GM12891 (cell line): ENCODE measurements at places on chromosomes 3 and 15.

DNA sequence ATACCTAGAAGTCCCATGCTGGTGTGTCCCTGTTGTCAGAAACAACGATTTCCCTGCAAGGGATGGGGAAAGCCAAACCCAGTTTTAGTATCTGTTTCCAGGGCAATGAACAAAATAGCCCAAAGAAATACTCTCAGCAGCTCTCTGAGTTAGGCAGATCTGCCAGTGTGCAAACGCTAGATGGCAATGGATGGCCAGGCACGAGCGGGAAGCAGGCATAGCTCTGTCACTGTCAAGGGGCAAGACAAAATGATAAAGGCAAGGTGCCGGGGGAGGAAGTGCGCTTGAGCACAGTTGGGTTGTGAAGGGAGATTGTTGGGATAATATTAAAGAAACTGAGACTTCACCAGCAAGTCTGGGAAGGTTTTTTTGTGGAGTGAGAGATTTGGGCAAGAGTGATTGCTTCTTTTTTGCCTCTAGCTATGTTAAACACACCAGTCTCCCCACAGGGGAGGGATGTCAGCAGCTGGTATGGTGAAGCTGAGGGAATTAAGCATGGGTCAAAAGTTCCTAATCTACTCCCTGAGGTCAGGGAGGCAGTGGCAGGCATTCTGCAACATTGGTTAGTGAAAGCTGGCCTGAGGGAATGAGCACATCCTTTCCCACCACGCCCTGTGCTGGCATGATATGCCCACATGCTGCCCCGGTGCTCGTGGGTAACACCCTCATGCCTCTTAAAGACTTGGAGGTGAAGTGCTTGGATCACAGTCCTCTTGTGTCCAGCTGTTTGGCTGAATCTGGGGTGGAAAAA lies 117.5 kb downstream of the PDCD6IP start:
- DNase-seq, result peak; percentile 30

DNA sequence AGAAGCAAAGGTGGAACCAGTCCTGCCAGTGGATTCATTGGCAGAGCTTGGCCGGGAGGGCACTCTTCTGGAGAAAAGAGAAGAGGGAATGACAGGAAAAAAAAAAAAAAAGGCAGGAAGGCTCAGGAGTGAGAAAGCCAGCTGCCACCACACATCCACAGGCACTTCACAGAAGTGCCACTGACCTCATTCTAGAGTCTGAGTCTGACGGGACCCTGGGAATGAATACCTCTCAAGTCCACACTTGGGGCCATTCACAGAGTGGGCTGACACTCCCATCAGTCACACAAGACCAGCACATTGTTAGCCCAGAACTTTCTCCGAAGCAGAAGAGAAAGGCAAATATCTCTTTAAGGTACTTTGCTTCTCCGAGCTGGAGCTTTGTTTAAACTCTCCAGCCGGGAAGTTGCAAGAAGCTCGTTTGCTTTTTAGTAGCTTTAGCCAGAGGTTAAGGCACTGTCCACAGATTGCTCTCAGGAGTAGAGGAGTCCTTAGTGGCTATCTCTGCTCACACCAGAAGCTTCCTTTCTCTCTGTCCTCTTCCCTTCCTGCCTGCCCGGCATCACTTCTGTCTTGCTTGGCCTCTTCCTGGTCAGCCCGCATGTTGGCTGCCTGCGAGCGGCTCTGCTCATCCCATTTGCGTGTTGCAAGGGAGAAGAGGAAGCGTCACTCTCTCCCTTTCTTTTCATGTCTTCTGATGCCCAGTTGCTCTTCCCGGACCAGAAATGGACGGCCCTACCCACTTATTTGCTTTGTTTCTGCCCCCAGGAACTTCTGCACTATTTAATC lies 53.8 kb downstream of the CMTM6 start:
- DNase-seq, result no peak

DNA sequence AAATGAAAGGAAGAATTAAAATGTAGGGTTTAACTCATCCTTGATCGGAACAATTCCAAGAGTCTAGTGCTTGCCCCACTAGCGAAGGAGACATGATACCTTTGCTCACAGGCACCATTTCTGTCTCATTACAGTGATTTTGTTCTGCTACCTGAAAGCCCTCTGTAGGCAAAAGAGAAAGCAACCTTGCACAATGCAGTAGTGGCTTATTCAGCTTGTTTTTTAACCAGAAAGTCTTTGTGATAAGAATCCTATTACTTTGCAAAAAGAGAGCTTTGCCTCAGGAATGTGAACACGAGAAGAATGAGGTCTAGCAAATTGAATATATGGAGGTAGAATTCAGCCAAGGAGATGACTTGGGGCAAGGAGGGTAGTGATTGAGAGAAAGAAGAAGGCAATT lies 684.4 kb downstream of the GRM7 start:
- no peak for DNase-seq

GRCh38 chr3:111338059-111338698 lies 203.8 kb upstream of the CD96 start:
- no peak for DNase-seq

- no peak for DNase-seq
Observed at GRCh38 chr15:69315402-69316110, 16.8 kb downstream of the PAQR5 start.

GRCh38 chr15:87671289-87671688 lies 585.2 kb downstream of the NTRK3 start:
- no peak for DNase-seq

DNA sequence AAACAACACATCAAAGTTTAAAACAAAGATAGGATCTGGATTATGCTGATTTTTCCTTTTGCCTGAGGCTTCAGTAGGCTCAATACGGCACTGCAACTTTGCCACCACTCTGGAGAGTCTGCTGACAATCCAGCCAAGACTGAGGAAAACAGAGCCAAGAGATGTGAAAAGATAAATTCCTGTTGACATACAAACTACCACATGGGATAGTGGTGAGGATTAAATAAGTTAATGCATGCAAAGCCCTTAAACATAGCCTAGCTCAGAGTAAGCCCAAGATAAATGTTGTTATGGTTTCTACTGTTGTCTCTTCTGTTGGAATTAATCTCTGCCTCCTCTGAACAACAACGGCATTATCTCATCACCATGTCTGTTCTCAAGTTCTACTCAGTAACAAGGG lies 245.9 kb upstream of the LMCD1 start:
- no peak for DNase-seq

- no peak for DNase-seq
Observed at GRCh38 chr3:72460205-72461174, 387.8 kb downstream of the SHQ1 start.

DNA sequence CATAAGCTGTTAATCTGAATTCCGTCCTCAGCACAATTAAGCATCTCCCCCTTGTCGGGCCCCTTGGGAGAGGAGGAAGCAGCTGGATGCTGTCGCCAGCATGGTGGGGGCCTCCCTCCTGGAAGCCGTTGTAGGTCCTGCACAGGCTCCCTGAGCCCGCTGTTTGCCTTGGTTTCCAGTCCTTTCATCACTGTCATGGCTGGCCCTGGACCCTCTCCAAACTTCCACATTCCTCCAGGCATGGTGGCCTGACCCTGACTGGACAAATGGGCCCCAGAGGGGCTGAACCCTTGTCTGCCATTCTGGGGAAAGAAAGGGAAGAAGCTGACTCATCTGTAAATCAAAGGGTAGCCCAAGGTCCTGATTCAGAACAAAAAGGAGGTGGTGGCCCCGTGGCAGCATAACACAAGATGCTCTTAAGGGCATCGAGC lies 300.5 kb upstream of the LRRFIP2 start:
- no peak for DNase-seq

DNA sequence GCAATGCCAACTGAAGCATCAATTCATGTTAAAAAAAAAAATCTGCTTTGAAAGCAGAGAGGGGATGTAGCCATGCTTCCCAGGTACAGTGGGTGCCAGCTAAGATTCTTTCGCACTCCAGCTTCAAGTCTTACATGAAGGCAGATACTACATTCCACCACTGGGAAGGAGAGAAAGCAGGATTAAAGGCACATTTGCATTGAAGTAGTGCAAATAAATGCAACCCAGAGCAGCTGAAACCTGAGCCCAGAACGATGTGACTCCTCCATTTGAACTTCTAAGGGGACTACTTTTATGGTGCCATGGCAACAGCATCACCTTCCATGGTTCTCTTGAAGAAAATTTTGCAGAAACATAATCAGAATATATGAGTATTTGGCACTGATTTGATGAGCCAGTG lies 19.1 kb upstream of the GJD2 start:
- no peak for DNase-seq

GRCh38 chr3:32216172-32216783 lies 22.2 kb upstream of the CMTM8 start:
- DNase-seq, result no peak

GRCh38 chr3:72234391-72234790 lies 449.4 kb upstream of the PROK2 start:
- DNase-seq, result no peak

DNA sequence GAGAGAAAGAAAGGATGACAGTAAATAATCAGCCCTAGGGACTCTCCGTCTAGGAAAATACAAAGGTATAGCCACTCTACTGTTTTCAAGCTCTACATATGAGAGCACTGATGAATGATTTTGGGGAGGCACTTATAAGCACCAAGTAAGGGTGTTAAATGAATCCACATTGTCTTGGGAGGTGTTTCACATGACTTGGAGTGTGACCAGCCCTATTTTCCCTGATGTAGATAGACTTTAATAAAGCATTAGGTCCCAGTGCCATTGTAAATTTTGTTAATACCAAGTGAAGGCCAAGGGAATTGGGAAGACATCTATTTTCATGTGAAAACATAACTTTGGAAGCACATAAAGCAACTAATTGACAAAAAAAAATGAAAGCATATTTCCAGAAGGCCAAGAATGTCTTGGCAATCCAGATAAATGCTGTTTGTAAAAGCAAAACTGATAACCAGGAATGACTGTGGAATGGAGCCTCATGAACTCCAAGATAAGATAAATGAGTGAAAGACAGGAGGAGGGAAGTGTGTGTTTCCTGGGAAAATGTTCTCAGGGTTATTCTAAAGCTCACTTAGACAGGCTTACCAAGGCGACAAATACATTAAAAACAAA lies 96.0 kb upstream of the MYZAP start:
- no peak for DNase-seq

GRCh38 chr3:25495726-25496253 lies 67.7 kb downstream of the RARB start:
- DNase-seq, result no peak

- DNase-seq, result no peak
Observed at GRCh38 chr3:1269808-1270207, 177.0 kb downstream of the CNTN6 start.

GRCh38 chr15:82854554-82854953 lies 45.1 kb downstream of the WHAMM start:
- DNase-seq, result no peak

- no peak for DNase-seq
Observed at GRCh38 chr3:40908612-40909011, 290.7 kb upstream of the CTNNB1 start.

DNA sequence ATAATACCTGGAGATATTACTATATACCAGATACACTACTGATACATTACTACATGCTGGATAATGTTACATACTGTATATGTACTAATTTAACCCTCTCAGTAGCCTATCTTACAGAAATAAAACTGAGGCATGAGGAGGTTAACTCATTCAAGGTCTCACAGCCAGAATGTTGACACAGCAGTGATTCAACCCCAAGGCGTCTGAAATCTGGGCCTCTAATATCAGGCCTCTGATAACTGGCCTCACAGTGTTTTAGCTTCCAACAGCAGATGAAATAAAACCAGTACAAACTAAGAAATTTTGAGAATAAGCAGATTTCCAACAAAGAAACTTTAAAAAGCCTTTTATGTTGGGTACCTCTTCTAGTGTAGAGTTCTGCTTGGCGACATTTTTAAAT lies 23.4 kb downstream of the DZIP1L start:
- no peak for DNase-seq

- no peak for DNase-seq
Observed at GRCh38 chr3:72580246-72580756, 267.9 kb downstream of the SHQ1 start.

- peak; percentile 39 for DNase-seq
Observed at GRCh38 chr3:170356596-170357175, 829 bp upstream of the SKIL start.

DNA sequence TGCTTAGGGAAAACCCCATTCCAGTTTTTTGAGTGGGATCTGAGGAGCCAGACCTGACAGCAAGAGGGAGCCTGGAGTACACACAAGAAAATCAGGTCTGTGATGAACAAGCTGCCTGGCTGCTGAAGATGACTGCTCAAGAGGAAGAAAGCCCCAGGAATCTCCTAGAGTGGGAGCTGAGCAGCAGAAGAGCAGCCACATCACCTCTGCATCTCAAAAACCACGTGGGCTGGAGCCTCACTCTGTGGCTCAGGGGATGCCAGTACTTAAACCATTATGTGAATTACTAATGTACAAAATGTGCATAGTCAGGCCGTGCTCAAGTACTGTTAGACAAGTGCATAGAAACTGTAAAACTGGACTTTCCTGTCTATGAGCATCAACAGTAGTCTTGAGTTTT lies 52.4 kb downstream of the SLC9A9 start:
- no peak for DNase-seq

DNA sequence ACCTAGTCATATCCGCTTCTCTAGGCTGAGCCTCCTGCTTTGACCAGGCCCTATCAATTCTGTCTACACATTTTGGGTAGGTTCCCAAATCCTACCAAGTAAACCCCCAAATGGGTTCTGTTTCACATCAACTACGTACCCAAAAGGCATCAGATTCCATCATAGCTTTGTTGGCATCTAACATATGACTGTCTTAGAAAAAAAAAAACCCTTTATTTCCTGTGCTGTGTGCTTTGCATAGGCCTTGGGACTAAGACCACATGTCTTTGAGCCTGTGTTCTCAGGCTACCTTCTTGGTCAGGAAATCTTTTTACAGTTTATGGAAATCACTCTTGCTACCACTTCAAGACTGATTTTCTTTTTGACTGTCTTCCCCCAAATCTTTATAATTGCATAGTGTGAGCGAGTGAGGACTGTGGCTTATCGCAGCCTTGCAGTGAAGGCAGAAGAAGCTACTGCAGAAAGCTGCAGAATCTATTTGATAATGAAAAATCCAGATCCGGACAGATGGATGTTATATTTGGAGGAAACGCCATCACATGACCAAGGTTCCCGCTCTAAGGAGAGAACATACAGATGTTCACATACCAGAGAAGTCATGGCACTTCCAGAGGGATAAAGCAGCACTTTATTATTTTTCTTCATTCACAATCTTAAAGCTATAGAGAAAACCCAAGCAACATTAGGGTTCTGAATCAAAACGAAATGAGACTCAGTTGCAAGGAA lies 111.2 kb downstream of the EOMES start:
- DNase-seq, result no peak

- DNase-seq, result no peak
Observed at GRCh38 chr3:40130721-40131120, 178.8 kb upstream of the EIF1B start.

- no peak for DNase-seq
Observed at GRCh38 chr15:100918690-100919480, at the start of gene LRRK1. Gene LRRK1 (plus strand): TSS chr15:100919357. CDS start chr15:100924633, 5,276 bp downstream.
